ENCODE measurements at places on chromosomes 2 and 18.

- DNase-seq: no peak
These were observed 101.6 kb downstream of the SPTBN1 start for GRCh38 chr2:54557601-54558187.

DNA sequence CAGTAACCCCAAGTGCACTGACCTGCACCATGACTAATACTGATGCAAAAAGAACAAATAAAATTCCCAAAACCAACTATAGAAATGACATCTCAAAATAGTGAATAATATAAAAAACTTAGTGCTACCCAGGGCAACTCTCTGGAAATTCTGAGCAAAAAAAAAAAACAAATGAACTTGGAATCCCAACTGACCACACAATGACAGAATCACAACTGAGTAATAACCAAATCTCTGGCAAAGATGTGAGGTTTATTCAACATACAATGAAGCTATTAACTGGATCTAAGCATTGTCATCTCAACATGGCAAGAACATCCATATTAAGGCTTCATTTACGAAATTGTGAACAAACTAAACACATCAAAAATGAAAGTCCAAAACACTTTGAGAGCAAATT, 22.7 kb downstream of the EXOC6B start:
- DNase-seq: no peak

DNA sequence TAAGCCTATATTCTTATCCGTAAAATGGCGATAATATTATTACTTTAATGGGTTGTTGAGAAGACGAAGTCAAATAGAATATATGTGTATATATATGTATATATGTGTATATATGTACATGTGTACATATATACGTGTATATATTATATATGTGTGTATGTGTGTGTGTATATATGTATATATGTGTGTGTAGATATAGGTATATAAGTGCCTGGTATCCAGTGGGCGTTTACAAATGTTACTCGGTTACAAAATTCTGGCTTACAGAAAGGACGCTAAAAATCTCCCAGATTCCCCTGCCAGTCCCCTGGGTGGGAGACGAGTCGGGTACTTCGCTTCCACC, 295 bp upstream of the MTX2 start:
- no peak for DNase-seq

DNA sequence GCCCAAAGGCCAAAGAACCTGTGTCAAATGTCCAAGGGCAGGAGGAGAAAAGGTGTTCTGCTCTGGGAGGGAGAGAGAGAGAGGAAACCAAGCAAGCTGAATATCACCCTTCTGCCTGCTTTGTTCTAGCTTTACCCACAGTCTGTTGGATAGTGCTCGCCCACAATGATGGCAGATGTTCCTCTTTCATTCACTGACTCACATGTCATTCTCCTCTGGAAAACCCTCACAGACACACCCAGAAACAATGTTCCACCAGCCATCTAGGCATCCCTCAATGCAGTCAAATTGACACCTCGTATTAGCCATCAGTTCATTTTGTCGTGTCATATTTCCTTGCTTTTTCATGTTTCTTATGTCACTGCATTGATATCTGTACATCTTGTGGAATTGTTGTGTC, 150.3 kb downstream of the UBR3 start:
- no peak for DNase-seq

- no peak for DNase-seq
These were observed 780.8 kb upstream of the KLHL29 start for GRCh38 chr2:22604136-22604535.

DNA sequence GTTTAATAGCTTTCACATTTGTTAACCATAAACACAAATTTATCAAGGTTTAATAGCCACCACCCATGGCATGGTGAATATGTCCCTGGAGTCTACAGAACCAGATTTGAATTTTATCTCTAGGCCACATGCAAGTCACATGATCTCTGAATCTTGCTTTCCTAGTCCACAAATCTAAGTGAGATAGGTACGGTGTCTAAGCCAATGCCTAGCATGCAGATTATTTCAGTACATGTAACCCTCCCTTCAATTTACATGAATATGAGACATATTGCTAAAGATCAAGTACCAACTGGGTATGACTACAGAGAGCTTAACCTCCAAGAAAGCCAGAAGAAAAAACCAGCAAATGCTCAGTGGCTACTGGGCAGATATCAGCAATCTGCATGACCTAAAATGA, 10.0 kb downstream of the ZNF24 start:
- DNase-seq: no peak

DNA sequence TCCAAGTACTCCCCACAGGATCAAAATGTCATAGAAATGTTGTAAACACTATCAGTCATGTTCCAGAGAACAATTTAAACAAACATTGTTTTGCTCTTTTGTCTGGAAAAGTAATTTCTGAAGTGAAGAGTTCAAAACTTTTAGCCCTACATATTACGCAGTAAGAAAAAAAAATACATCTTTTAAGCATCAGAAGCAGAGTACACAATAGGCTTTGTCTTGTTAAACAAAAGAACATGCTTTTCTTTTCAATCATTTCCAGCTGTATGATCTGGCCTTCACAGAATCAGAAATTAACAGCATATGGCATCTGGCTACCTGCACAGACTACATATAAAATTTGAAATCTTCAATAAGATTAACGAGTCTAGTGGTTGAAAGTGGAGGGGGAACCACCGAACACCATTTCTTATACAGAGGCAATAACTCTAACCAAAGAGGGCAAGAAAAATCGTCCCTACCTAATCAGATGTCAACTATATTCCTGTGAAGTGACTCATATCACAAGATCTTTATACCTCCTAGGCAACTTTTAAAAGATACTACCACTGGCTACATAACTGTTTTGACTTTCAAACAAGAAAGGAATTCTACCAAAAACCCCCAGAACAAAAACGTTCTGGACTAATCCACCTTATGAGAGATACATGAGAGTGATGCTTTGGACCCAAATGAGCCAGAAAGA, 149.3 kb downstream of the EXOC6B start:
- DNase-seq: no peak

GRCh38 chr2:141692829-141693228, 438.0 kb downstream of the LRP1B start:
- no peak for DNase-seq

DNA sequence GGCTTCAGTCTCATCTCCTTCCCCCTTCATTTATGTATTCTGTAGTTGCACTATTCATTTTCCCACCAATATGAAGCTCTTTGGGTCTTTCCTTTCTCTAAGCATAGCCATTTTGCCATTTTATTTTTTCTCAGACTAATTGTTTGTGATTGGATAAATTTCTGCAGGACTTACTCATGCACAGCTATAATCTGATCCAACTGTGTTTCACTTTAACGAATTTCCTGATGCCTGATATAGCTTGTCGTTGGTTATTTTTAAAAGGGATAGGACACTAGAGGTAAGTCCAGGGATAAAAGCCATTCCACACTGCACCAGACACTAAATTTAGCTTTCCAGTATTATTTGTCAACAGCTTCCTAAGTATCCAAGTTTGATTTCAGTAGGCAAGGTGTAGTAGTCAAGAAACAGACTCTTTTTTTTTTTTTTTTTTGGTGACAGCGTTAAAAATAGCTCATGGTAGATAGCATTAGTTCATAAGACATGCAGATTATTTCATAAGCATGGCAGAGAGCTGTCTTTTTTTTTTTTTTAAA, 17.4 kb downstream of the ASB18 start:
- no peak for DNase-seq

GRCh38 chr2:236965021-236965840, 120.5 kb upstream of the COPS8 start:
- no peak for DNase-seq

DNA sequence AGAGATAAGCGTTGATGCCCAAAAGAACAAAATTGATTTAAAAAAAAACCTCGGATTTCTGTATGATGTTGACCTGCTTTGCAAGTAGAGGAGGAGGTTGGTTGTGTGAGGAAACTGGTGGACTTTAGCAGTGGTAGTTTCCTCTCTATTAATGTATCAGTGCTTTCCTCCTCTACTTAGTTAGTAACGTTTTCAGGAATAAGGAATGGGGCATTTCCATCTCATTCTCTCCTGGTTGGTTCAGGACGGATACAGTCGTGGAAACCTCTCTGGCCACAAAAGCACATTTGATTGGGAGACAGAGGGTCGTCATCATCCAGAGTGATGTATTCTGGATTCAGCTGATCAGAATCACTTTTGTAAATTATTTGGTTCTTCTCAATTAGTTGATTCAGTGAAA, 1.5 kb downstream of the FHOD3 start:
- no peak for DNase-seq

DNA sequence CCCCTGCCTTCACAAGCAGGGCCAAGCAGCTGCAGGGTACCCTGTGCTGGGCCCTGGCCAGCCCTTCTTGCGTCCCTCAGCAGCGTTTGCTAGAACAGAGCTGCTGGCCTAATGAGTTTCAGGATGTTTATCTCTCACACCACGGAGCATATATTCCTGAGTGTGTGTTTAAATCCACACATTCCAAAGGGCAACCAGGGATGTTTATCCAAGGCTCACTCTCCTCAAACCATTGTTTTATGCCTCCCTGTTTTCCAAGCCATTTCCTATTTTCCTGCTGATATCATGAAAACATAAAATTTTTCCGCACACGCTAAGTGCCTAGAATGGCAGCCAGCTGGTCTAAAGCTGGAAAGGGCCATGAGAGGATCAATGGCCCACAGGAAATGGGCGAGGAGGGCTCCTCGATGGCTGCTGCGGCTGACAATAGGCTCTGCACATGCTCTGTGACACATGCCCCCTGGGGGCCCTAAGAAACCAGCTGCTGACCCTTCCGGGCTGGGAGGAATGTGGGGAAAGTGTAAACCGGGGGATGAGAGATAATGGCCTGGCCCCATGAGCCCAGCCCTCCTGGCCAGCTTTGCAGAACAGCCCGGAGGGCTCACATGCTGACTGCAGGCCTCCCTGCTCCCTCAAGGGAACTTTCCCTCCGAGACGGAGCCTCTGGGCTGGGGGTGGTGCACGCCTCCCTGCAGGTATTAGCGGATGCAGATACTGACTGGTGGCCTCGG, 194.0 kb downstream of the NDUFA10 start:
- DNase-seq: no peak

DNA sequence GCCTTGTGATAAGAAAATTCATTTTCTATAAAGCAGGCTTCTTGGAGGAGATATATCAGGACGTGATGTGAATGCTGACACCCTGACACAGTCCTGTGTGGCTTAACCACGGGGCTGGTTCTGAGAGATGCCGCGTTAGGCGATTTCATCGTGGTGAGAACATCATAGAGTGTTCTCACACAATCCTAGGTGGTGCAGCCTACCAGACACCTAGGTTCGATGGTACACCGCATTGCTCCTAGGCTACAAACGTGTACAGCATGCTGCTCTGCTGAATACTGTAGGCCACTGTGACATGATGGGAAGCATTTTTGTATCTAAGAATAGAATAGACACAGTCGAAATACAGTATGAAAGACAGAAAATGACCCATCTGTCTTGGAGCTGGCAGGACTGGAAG, 82.5 kb downstream of the TNFRSF11A start:
- DNase-seq: no peak

DNA sequence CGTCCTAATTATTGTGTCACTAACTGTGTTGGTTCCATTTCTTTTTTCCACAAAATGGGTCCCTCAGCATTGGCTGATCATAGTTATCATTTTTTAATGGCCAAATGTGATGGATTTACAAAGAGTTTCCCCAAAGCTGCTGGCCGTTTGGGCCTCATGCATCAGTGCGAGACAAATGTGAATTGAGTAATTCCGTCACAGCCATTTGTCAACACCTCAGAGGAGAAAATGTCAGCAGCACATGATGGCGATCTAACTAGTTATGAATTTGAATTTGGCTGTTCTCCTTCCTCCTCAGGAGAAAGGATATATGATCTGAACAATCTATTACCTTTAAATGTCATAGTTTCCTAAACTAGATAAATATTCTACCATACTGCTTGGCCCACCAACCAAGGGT, 54.9 kb upstream of the SP3 start:
- DNase-seq: no peak

DNA sequence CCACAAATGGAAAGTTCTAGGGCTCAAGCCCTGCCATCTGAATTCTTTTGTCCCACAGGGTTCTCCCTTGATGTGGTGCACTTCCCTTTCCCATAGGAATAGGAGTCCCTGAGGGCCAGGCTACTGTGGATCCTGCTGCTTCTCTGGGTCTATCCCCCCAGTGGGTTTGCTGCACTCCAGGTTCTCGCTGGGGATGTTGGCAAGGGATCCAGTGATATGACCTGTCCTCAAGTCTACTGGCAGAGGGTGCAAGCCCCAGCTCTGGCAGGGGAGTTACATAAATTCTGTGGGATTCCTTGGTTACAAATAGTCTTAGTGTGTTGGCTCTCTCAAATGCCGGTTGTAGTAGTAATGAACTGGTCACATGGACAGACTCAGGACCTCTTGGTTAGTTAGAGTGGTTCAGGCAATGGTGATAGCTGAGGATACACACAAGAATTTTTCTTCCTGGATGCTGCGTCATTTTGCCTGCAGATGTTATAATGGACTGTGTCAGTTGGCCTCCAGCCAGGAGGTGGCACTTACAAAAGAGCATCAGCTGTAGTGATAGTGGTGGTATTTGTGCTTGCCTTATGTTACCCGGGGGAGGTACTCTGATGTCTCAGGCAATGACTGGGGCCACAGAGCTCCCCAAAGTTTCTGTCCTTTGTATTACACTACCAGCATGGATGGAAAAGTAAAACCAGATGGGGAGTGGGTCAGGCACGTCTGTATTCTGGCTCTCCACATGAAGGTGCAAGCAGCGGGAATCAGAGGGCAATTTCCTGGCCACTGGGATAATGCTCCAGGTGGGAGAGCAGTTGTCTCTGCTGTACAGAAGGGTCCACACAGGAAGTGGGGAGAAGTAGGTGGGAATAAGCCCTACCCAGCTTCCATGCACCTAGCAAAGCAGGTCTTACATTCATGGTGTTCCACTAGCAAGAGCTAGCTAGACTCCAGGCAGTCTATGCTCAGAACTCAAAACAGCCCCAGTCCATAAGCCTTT, 267.9 kb downstream of the SOX11 start:
- no peak for DNase-seq

DNA sequence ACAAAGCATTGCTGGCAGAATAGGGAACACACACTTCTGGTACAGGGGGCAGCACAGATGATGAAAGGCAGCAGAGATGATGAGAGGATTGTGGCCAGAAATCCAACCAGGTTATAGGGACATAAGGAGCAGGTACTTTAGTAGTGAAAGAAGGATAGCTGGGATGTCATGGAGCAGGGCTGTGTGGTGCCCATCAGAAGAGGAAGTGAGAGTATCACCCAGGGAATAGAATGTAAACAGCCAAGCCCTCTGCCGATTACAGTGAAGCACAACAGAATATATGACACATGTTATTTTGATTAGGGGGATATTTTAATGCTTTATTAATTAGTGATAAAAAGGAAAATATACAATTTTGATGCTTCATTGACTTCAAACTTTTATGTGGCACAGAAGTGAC, 883.4 kb upstream of the CDH2 start:
- DNase-seq: no peak

DNA sequence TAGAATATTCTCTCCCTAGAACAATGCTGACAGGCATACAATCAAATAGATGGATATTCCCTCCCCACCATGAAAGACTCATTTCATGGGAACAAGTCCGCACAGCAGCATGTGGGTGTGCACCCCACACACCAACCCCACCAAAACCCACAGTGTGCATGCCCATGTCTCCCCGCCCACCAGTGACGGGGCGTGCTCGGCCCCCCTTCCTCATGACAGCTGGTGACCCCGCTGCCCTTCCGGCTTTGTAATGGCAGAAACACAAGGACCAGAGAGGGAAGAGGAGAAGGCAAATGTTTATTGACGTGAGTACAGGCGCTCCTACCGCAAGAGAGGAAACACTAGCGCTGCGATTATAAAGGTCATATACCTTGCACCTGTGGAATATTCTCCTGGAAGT, 30.8 kb upstream of the ODC1 start:
- no peak for DNase-seq

- DNase-seq: no peak
These were observed 13.7 kb upstream of the FOSL2 start for GRCh38 chr2:28378679-28379584.

- DNase-seq: no peak
These were observed 98.6 kb downstream of the BABAM2 start for GRCh38 chr2:27989149-27989548.

Data from activated CD8-positive, alpha-beta memory T cell treated with anti-CD3 and anti-CD28 coated beads for 48 hours (primary cell).